Stimulated activated CD8-positive, alpha-beta memory T cell treated with anti-CD3 and anti-CD28 coated beads, Interleukin-4, amount 100 ng/mL, for 1 hour (primary cell): ENCODE measurements at places on chromosomes 7 and 10.

GRCh38 chr7:89927762-89928161, 226.5 kb upstream of the STEAP1 start:
- no peak for DNase-seq

DNA sequence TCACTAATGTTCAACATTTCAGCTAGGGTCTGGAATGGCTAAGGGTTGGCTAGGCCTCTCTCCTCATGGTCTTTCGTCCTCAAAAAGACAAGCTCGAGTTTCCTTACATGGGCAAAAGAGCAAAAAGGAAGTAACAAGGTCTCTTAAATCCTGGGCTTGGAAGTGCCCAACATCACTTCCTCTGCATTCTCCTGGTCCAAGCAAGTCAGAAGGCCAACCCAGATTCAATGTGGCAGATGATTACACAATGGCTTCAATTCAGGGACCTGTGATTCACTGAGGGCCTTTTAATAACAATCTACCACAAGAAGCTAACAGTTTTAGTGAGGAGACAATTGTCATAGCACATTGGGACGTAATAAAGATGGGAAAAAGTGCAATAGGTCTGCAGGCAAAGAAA, 4.4 kb upstream of the NUP205 start:
- no peak for DNase-seq

DNA sequence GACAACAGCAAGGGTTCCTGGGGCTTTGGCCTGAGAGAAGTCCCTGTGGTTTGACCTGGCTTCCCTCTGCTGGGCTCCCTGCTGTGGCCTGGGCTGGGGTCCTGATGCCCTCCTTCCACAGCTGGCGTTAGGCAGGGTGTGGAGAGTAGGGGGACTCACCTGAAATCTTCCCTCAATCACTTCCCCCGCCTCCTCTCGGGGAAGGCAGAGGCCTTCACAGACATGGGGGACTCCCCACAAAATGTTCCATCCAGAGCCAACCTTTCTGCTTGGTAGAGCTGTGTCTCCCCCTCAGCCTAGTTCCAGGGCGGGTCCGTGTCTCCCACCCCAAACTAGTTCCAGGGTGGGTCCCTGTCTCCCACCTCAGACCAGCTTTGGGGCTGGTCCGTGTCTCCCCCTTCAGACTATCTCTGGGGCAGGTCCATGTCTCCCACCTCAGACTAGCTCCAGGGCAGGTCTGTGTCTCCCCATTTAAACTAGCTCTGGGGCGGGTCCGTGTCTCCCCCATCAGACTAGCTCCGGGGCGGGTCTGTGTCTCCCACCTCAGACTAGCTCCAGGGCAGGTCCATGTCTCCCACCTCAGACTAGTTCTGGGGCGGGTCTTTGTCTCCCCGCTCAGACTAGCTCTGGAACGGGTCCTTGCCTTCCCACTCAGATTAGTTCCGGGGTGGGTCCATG, 2.2 kb downstream of the PVRIG start:
- no peak for DNase-seq

DNA sequence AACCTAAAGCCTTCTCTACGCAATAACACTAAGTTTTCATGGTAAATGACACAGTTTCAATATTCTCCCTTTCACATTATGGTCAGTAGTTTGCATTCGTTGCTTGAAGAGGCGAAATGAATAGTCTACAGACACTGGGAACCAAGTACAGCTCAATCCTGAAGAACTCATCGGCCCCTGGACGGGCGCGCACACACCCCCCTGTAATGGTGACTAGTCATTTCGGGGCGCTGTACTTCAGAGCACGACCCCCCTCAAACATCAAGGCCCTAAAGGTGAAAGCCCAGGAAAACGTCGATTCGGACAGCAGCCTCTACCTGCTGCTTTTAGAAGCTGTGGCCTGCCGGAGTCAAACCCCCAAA, 1.0 kb downstream of the NT5C2 start:
- DNase-seq, result no peak

GRCh38 chr10:23433701-23434100, 5.2 kb upstream of the OTUD1 start:
- DNase-seq, result no peak

DNA sequence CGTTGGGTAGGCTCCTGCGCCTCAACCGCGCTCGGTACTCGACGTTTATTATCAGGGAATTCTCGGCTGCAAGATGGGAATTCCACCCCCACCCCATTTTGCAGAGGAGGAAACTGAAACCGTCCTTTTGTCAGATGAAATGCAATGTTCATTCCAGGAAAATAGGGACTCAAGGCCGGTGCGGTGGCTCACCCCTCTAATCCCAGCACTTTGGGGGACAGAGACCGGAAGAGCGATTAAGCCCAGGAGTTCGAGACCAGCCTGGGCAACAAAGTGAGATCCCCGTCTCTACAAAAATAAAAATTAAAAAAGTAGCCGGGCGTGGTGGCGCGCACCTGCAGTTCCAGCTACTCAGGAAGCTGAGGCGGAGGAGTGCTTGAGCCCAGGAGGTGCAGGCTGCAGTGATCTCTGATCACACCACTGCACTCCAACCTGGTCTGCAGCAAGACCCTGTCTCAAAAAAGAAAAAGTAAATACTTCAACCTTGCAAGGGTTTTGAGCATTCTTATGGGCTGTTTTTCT, 720 bp upstream of the RFC2 start:
- DNase-seq, result no peak

DNA sequence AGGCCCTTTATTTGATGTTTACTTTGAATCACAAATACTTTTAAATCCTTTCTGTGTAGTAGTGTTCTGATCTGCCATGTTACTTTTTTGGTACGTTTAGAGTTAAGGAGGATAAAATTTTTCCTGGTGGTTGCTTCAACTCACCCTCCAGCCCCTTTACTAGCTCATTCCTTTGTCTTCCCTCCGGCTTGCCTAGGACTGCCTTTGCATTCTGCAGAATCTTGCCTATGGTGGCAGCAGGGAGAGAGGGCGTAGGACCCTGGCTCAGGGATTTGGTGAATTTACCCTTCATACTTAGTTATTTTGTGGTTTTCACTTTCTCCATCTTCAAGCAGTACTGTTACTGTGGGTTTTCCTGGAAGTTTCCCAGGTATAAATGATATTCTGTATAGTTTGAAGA, 833.5 kb downstream of the XPNPEP1 start:
- DNase-seq, result no peak

DNA sequence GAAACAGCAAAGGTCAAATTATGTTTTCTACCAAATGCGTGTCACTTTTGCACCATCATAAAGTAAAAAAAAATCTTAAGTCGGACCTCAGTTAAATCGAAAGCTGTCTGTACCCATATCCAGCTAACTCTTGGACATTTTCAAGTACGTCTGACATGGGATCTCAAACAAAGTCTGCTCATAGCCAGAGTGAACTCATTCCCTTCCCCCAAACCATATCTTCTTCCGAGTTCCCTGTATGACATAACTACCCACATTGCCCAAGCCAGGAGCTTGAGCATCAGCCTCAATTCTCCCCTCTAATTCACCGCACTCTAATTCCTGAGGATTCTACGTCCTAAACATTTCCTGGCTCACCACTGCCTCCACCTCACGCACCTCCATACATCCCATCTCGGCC, 44.8 kb upstream of the TARP start:
- DNase-seq, result no peak

GRCh38 chr7:152876749-152877148, 117.2 kb downstream of the ACTR3B start:
- no peak for DNase-seq

DNA sequence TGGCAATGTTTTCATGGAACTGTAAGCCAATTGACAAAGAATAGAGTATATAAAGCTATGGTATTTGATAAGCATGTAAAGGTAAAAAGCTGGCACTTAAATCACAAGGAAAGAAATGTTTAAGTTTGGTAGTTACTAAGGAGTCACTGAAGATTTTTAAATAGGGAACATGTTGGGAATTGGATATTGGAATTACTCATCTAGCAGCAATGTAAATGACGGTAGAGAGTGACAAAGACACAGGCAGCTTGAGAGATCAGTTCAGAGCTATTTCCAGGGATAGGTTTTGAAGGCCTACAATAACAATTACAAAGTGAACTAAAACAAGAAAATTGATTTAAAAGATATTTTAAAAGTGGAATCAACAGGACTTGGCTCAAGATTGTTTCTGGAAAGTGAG, 36.8 kb downstream of the SP8 start:
- DNase-seq, result no peak
